ENCODE measurements at places on chromosomes 7 and 10. TPM values are rescaled to one million over a fixed set of nuclear protein-coding genes. Genes with fewer than 3 reads are reported as not detected.

Gene PPP1R17
- not detected for total RNA-seq

Gene SPDYE1
- not detected for total RNA-seq

Gene AKR1C8
- total RNA-seq, result not detected

Gene BET1
- 12.5 TPM for total RNA-seq

Gene RBP3
- not detected for total RNA-seq

Data from GM12878 (cell line).